ENCODE measurements at places on chromosomes 2 and 18.

DNA sequence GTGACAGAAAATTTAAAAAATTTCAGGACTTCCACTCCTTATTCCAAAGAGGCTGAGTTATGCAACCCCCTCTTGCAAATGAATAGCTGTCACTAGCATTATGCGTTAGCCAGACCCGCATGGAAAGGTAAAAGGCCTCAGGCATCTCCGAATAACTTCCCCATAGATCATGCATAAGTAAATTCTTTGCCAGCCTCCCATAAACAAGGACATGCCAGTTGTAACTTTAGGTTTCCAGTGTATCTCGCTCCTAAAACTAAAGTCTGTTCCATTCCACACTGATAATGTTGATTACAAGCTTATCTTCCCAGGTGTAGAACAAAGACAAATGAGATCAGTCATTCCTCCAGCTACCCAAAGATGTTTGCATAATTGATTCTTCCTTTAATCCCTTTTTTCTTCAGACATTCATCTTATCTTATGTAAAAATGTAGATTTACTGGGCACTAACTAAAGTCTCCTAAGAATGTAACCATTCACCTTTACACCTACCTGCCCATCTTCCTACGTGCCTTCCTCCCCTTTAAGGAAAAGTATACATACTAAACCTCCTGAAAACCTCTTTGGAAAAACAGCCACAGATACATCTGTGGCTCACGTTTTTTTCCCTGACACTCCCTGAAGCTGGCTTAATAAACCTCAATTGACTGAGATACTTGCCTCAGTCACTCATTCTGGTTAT, 13.6 kb upstream of the NFU1 start:
- DNase-seq, result no peak

DNA sequence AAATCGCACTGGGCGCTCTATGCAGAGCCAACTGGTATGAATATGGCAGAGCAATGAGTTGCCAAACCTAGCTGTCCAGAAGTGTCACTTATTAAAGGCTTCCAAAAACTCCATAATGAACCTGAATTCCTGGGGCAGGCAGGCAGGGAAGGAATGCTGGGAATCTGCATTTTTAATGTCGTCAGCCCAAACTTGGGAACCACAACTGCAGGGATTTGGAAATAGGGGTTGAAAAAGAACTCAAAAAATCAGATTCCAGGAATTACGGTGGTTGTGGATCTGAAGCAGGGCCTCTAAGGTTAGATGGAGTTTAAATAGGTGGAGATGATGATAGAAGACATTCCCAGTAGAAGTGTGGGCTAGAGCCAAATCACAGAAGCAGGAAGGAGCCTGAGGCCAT, 15.0 kb downstream of the NCKAP5 start:
- DNase-seq, result no peak

DNA sequence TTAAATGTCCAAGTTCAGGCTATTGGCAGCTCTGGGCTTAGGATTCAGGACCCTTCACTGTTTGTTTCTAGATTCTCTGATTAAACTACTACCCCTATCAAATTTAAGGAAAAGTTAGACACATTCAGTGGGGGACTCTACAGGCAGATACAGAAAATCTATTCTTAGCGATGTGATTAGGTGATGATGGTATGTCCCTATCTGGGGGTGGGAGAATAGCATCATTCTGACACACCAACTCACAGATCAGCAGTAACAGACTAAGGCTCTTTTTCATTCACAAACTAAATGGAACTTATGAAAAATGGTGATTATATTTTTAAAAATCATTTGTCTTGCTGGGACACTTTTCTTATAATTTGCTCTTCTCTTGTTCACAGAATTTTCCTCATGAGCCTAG, 232.9 kb upstream of the CDH2 start:
- no peak for DNase-seq

- peak; percentile 66 for DNase-seq
These were observed 25.4 kb upstream of the CHN1 start for GRCh38 chr2:175030380-175031271.

GRCh38 chr18:61854578-61855448, 38.0 kb downstream of the RNF152 start:
- DNase-seq, result no peak

DNA sequence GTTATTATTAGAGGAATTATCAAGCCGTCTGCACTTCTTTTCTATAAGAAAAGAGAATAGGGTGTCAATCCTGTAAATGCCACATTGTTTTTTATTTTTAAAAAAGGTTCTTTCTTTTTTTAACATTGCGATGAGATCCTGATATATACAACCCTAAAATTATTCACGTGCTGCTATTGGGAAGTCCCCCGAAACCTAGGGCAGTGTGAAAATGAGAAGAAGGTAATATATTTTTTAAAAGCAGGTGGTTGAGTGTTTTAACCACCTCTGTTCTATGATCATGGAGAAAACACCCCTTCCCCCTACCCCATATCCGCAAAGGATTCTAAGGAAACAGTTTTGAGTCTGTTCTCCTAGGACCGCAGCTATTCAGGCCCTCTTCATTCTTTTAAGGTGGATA, 94.5 kb upstream of the KLHL14 start:
- no peak for DNase-seq

GRCh38 chr2:121359170-121359569, 74.2 kb upstream of the TFCP2L1 start:
- DNase-seq, result no peak

- DNase-seq, result peak; percentile 21
These were observed 46.8 kb upstream of the EML6 start for GRCh38 chr2:54676656-54677055.

GRCh38 chr2:237558961-237559641, 7.3 kb upstream of the PRLH start:
- DNase-seq, result peak; percentile 79

GRCh38 chr2:46521215-46521683, 41.9 kb downstream of the TMEM247 start:
- peak; percentile 68 for DNase-seq

GRCh38 chr2:16691261-16691660, 25.6 kb upstream of the CYRIA start:
- DNase-seq, result no peak

- no peak for DNase-seq
These were observed 217.8 kb downstream of the ANAPC1 start for GRCh38 chr2:111666160-111666559.

GRCh38 chr18:48142994-48143393, 212.5 kb upstream of the SMAD2 start:
- DNase-seq, result no peak

- DNase-seq, result no peak
These were observed 9.9 kb upstream of the AOX1 start for GRCh38 chr2:200575957-200576356.

GRCh38 chr18:79552140-79552631, 127.4 kb upstream of the CTDP1 start:
- DNase-seq, result no peak

GRCh38 chr18:41324934-41325333, 630.1 kb upstream of the PIK3C3 start:
- no peak for DNase-seq

DNA sequence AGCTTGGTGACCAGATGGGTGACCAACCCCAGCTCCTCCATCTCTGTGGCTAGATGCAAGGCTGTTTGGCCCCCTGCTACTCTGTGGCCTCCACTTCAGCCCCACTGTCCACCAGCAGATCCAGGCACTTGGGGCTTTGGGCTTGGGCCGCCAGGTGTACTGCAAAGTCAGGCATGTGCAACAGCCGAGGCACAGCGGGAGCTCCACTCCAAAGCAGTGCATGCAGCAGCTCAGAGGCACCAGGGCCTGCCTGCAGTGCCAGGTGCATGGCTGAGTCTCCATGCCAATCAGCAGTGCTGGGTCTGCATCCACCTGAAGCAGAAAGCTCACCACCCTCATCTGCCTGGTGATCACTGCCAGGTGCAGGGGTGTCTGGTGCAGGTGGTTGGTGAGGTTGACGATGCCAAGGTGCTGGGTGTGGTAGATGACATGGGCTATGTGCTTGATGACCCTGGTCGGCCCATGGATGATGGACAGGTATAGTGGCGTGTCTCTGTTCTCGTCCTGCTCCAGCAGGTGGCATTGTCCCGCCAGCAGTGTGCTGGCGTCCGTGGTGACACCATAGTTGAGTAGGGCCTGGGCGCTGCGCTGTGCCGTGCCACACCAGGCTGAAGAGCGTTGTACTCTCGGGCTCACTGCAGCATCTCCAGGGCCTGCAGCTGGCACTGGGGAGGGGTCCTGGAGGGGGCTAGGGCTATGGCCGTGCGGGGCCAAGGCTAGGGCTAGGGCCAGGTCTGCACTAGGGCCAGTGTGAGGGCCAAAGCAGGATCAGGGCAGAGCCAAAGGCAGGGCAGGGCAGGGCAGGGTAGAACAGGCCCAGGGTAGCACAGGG, 1.0 kb upstream of the ANKRD62 start:
- DNase-seq, result no peak

All from fibroblast of gingiva (primary cell).